IMR-90 (cell line): ENCODE measurements at places on chromosomes 5 and 9.

DNA sequence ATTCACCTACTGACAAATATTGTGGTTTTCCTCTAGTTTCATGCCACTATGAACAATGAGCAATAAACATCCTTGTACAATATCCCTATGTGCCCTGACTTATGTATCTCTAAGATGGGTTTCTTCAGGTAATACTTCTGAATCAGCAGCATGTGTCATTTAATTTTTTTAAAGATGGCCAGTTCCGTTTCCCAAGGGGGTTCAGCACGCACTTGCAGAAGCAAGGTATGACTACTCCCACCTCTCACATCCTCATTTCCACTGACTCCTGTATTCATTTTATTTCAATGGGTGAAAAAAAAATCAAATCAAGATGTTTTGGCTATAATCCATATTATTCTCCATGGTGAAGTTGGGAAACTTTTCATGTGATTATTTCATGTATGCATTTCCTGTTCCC lies 14.7 kb upstream of the ADAMTS19 start:
- DNase-seq, result no peak
- no peaks in the 10 kb centered on the region for H3K36me3 ChIP-seq
- no peak overlapping the region for H3K27ac ChIP-seq
- H3K27me3 ChIP-seq, result no peaks in the 10 kb centered on the region

DNA sequence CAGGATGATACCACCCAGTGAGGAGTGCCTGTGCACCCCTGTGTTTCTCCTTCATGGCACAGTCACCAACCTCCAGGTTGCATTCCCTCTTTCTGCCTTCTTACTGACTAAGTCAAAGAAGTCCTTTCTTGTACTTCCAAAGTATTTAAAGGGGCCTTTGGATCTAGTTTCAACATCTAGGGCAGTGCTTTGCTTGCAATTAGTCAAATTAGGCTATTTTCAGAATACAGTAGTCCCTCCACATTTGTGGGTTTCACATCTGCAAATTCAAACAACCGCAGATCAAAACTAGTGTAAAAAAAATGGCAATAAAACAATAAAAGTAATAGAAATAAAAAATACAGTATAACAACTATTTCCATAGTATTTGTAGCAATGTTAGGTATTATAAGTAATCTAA lies 333.9 kb upstream of the SEMA6A start:
- H3K27ac ChIP-seq, result no peak overlapping the region
- no peak for DNase-seq
- H3K4me3 ChIP-seq, result no peak overlapping the region
- no peaks in the 10 kb centered on the region for H3K4me1 ChIP-seq
- no peaks in the 10 kb centered on the region for H3K36me3 ChIP-seq

DNA sequence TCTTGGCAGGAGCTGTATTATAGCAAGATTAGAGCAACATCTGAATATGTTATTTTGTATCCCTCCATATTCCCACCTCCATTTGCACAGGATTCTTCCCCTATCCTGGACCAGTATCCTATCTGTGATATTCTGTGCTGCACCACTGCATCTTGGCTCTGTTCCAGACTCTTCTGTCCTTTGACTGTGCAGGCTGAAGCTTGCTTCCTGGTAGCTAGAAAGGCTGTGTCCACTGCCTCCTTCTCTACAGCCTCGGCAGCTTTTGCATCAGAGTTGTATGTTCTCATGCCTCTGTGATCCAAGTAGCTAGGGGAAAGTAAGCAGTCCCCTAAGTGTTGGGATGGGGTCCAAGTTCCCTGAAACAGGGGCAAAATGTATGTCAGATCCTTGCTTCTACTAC lies 104.1 kb downstream of the GAS1 start:
- no peaks in the 10 kb centered on the region for H3K36me3 ChIP-seq
- peaks cover 5% of the 10 kb centered on the region; the same call in 1 of the 2 replicates for H3K27me3 ChIP-seq
- H3K27ac ChIP-seq, result no peak overlapping the region
- peaks cover 3% of the 10 kb centered on the region; the same call in 1 of the 2 replicates for H3K4me1 ChIP-seq

GRCh38 chr5:132008961-132009680 lies 2.3 kb downstream of the ACSL6 start:
- H3K27me3 ChIP-seq, result peaks cover 49% of the 10 kb centered on the region
- H3K27ac ChIP-seq, result no peak overlapping the region
- no peaks in the 10 kb centered on the region for H3K4me1 ChIP-seq
- H3K36me3 ChIP-seq, result no peaks in the 10 kb centered on the region
- no peak for DNase-seq

DNA sequence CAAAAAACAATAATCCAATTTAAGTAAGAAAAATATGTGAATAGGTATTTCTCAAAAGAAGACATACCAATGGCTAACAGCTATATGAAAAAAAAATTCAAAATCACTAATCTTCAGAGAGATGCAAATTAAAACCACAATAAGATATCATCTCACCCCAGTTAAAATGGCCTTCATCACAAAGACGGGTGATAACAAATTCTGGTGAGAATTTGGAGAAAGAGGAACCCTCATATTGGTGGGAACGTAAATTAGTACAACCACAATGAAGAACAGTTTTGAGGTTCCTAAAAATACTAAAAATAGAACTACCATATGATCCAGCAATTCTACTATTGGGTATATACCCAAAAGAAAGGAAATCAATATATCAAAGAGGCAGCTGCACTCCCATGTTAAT lies 94.3 kb downstream of the TMEM167A start:
- no peak for DNase-seq
- no peaks in the 10 kb centered on the region for H3K4me1 ChIP-seq
- H3K36me3 ChIP-seq, result no peaks in the 10 kb centered on the region
- no peak overlapping the region for H3K27ac ChIP-seq

GRCh38 chr5:126811515-126812198 lies 34.7 kb downstream of the LMNB1 start:
- peaks cover 3% of the 10 kb centered on the region; the same call in 1 of the 2 replicates for H3K36me3 ChIP-seq
- H3K4me3 ChIP-seq, result no peak overlapping the region
- H3K27me3 ChIP-seq, result no peaks in the 10 kb centered on the region
- peaks cover 10% of the 10 kb centered on the region for H3K4me1 ChIP-seq
- DNase-seq, result peak; percentile 80
- H3K27ac ChIP-seq, result no peak overlapping the region

GRCh38 chr9:22131817-22132216 lies 122.7 kb upstream of the CDKN2B start:
- H3K4me1 ChIP-seq, result no peaks in the 10 kb centered on the region
- H3K27ac ChIP-seq, result no peak overlapping the region
- H3K4me3 ChIP-seq, result no peak overlapping the region
- DNase-seq, result no peak

- no peaks in the 10 kb centered on the region for H3K27me3 ChIP-seq
- H3K4me1 ChIP-seq, result peaks cover 8% of the 10 kb centered on the region
- no peaks in the 10 kb centered on the region for H3K36me3 ChIP-seq
- H3K27ac ChIP-seq, result peak overlapping the region; percentile 69
- DNase-seq, result peak; percentile 67
Measured at GRCh38 chr5:73437101-73437776, 11.3 kb downstream of the FOXD1 start.

DNA sequence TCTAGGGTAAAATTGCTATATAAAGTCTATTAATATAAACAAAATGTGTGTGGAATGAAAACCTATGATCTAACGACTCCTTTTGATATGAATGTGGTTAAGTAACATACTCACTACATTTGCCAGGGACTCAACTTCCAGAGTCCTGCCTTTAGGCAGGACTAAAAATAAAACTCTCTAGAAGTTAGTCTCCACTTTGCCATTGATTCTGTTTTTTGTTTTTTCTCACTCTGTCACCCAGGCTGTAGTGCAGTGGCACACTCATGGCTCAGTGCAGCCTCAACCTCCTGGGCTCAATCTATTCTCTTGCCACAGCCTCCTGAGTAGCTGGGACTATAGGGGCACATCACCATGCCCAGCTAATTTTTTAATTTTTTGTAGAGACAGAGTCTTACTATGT lies 30.0 kb downstream of the ZCCHC10 start:
- DNase-seq, result no peak
- H3K27ac ChIP-seq, result no peak overlapping the region
- no peaks in the 10 kb centered on the region for H3K36me3 ChIP-seq
- no peaks in the 10 kb centered on the region for H3K4me1 ChIP-seq
- no peaks in the 10 kb centered on the region for H3K27me3 ChIP-seq

DNA sequence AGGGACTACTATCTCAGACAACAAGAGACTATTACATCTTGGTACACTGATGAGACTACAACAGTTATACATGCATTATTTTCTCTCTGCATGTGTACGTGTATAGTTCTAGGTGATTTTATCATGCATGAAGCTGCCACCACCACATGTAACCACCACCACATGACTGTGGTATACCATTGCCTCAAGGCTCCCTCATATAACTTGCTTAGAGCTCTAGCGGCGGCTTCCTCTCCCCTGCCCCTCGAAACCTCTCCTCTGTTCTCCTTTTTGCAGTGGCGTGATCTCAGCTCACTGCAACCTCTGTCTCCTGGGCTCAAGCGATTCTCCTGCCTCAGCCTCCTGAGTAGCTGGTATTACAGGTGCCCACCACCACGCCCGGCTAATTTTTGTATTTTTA lies 162.3 kb downstream of the AOPEP start:
- H3K27me3 ChIP-seq, result no peaks in the 10 kb centered on the region
- peaks cover 10% of the 10 kb centered on the region for H3K4me1 ChIP-seq
- H3K27ac ChIP-seq, result no peak overlapping the region
- DNase-seq, result no peak

GRCh38 chr9:116464423-116464822 lies 222.7 kb upstream of the TRIM32 start:
- H3K4me1 ChIP-seq, result no peaks in the 10 kb centered on the region
- no peaks in the 10 kb centered on the region for H3K36me3 ChIP-seq
- no peak overlapping the region for H3K4me3 ChIP-seq
- DNase-seq, result no peak

DNA sequence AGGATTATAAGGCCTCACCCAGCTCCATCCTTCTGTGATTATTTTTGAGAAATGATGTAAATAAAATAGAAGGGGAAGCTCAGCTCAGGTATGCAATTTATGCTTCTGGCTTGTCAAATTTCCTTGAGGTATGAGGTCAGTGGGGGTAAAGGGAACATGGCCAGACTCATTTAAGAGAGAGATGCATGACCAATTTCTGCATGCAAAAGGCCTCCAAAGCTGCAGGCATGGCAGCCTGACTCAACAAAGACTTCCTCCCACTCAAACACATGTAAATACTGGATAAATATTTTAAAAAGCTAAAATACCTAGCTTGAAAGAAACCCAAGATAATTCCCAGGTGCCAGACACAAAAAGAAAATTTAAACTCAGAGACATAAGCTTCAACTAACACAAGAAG lies 101.4 kb upstream of the SLC1A3 start:
- no peak overlapping the region for H3K27ac ChIP-seq
- no peak overlapping the region for H3K4me3 ChIP-seq
- peaks cover 6% of the 10 kb centered on the region; the same call in 1 of the 2 replicates for H3K4me1 ChIP-seq
- DNase-seq, result no peak
- peaks cover 5% of the 10 kb centered on the region; the same call in 1 of the 2 replicates for H3K27me3 ChIP-seq
- H3K36me3 ChIP-seq, result no peaks in the 10 kb centered on the region

DNA sequence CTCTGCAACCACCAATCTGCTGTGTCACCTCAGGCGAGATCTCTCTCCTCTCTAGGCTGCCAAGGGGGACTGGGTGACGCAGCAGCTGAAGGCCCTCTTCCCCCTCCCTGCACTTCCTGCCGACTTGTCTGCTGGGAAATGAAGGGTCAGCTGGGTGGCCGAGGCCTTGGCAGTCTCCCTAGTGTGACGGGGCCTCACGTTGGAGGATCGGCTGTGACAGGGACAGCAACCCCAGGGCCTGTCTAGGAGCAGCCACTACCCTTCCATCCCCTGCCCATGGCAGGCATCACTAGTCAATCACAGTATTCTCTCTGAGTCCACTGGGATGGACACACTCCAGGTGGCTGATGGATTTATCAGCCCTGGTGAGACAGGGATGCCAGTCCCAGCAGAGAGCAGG lies 107.3 kb upstream of the SARDH start:
- H3K4me1 ChIP-seq, result no peaks in the 10 kb centered on the region
- 0 out of 2 replicates have a peak overlapping the region, but pooled peaks have one; percentile 1 for H3K27ac ChIP-seq
- no peaks in the 10 kb centered on the region for H3K27me3 ChIP-seq
- no peaks in the 10 kb centered on the region for H3K36me3 ChIP-seq
- H3K4me3 ChIP-seq, result no peak overlapping the region
- peak; percentile 70 for DNase-seq

GRCh38 chr9:134335061-134335460 lies 8.8 kb downstream of the RXRA start:
- H3K27me3 ChIP-seq, result no peaks in the 10 kb centered on the region
- H3K36me3 ChIP-seq, result peaks cover 2% of the 10 kb centered on the region; the same call in 1 of the 2 replicates
- no peak overlapping the region for H3K4me3 ChIP-seq
- no peak overlapping the region for H3K27ac ChIP-seq
- peaks cover 43% of the 10 kb centered on the region for H3K4me1 ChIP-seq

GRCh38 chr9:93050231-93050630 lies 8.3 kb upstream of the SUSD3 start:
- no peak for DNase-seq
- no peak overlapping the region for H3K4me3 ChIP-seq
- no peak overlapping the region for H3K27ac ChIP-seq

- no peak overlapping the region for H3K4me3 ChIP-seq
- no peaks in the 10 kb centered on the region for H3K4me1 ChIP-seq
Measured at GRCh38 chr5:44952376-44952775, 143.6 kb downstream of the MRPS30 start.

DNA sequence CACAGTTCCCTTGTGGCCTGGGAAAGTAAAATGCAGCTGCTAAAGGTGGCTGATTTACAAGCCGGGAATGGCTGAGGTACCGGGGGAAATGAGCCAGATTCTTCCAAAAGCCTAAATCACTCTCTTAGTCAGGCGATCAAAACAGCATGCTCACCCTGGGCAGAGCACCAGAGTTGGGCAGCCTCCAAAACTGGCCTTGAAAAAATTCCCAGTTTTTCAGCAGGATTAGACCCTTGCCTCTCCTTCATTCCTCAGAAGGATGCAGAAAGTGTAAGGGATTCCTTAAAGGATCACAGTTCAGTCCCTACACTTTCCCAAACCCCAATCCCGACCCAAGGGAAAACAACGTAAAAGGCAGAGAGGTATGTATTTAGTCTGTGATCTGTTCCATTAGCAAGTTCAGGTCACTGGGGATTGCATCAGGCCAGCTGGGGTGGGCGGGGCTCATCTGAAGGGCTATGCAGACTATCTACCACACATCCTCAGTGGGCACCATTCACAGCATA lies 16.9 kb downstream of the TMEM174 start:
- no peak overlapping the region for H3K4me3 ChIP-seq
- H3K27ac ChIP-seq, result peak overlapping the region; percentile 76; the same call in 1 of the 2 replicates
- H3K27me3 ChIP-seq, result peaks cover 5% of the 10 kb centered on the region
- no peaks in the 10 kb centered on the region for H3K36me3 ChIP-seq
